Heart left ventricle (tissue), 16 donors: ENCODE measurements at places on chromosomes 12 and 14. TPM values are rescaled to one million over a fixed set of nuclear protein-coding genes. Genes with fewer than 3 reads are reported as not detected.
A peak's percentile ranks its signal among the peaks of the same experiment; 100 is the strongest.

CACNA1C gene
- total RNA-seq: 165 TPM

CLEC9A gene
- total RNA-seq: not detected

GRCh38 chr12:63862187-63862968 is 17.9 kb downstream of the SRGAP1 start:
- H3K4me1 ChIP-seq: peaks cover 7% of the 10 kb centered on the region
- H3K36me3 ChIP-seq: no peaks in the 10 kb centered on the region
- H3K4me3 ChIP-seq: no peak overlapping the region
- no peak overlapping the region for H3K27ac ChIP-seq

GRCh38 chr12:122158700-122159285 is 15.2 kb downstream of the IL31 start:
- no peak overlapping the region for H3K4me3 ChIP-seq
- H3K27ac ChIP-seq: no peak overlapping the region
- no peaks in the 10 kb centered on the region for H3K27me3 ChIP-seq
- no peak for DNase-seq

DNA sequence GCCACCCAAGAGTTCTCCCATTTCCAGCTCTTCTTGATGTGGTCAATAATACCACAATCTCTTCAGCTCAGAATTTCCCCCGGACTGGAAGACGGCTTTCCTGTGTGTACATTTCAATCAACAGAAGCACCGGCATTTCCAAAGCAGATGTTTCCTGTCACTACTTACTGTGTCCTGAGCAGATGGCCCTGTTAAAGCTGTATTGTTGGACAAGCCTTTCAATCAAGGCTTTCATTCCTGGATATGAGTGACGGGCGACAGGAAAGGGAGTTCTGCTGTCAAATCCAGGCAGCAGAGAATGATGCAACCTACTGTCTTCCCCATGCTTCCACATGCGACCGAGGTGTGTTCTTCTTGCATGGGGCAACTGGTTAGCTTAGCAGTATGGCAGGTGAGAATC is 76.4 kb upstream of the CCDC60 start:
- no peak overlapping the region for H3K27ac ChIP-seq
- H3K4me1 ChIP-seq: no peaks in the 10 kb centered on the region
- no peak overlapping the region for H3K4me3 ChIP-seq
- no peak for DNase-seq
- H3K36me3 ChIP-seq: no peaks in the 10 kb centered on the region

- no peaks in the 10 kb centered on the region for H3K27me3 ChIP-seq
- H3K4me1 ChIP-seq: no peaks in the 10 kb centered on the region
- DNase-seq: no peak
- no peaks in the 10 kb centered on the region for H3K36me3 ChIP-seq
- no peak overlapping the region for H3K4me3 ChIP-seq
- no peak overlapping the region for H3K27ac ChIP-seq
These were observed 265.5 kb downstream of the SEC23A start for GRCh38 chr14:38837343-38838048.

FLRT2 gene
- 0.93 TPM for total RNA-seq

TAS2R20 gene
- 0.56 TPM for total RNA-seq

DNA sequence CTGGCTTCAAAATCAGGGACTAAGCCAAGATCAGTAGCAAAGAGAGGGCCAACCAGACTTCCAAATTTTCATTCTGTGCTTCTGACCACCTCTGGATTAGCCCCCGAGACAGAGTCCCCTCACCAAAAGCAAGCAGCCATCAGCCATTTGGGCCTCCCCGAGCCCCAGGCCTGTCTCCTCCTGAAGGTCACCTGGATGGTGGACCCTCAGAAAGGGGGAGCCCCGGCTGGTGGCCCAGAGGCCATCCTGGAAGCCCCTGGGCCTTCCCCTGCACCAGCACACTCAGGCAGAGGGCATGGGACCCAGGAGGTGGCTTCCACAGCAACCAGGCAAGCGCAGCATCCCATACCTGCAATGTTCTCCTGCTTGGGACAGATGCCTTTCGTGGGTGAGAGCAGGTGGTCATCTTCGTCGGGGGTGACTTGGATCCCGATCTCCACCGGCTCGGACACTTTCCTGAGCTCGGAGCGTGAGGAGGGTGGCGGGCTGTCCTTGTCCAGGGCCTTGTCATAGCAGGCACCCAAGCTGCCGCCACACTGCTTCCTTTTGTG is 14.8 kb downstream of the BCL11B start:
- no peak overlapping the region for H3K4me3 ChIP-seq
- H3K36me3 ChIP-seq: no peaks in the 10 kb centered on the region
- no peaks in the 10 kb centered on the region for H3K4me1 ChIP-seq

GRCh38 chr12:60174941-60175340 is 579.1 kb downstream of the SLC16A7 start:
- no peak for DNase-seq
- no peaks in the 10 kb centered on the region for H3K27me3 ChIP-seq
- H3K4me3 ChIP-seq: no peak overlapping the region
- H3K36me3 ChIP-seq: no peaks in the 10 kb centered on the region

DNA sequence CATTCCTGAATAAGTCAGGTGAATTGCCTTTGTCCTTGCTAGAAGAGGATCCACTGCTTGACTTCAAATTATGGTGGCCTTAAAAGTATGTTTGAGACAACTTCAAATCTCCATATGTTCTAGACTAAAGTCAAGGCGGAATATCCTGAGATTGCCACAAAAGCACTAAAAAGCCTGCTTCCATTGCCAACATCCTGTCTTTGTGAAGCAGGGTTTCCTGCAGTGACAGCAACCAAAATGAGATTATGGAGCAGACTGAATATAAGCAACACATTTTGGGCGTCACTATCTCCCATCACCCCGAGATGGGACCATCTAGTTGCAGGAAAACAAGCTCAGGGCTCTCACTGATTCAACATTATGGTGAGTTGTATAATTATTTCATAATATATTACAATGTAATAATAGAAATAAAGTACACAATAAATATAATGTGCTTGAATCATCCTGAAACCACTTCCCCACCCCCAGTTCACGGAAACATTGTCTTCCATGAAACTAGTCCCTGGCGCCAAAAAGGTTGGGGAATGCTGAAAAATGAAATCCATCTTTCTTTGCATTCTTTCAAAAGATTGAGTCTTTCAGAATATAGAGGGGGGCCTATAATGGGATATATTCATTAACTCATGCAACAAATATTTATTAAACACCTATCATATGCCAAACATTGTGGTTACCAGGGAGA is 143.7 kb downstream of the GPHN start:
- no peaks in the 10 kb centered on the region for H3K4me1 ChIP-seq
- peak overlapping the region; percentile 11 for H3K27ac ChIP-seq
- H3K36me3 ChIP-seq: no peaks in the 10 kb centered on the region
- DNase-seq: no peak
- H3K27me3 ChIP-seq: no peaks in the 10 kb centered on the region
- no peak overlapping the region for H3K4me3 ChIP-seq
